ENCODE measurements at places on chromosomes 1 and 21.

GRCh38 chr1:44230796-44231195 lies 17.5 kb downstream of the DMAP1 start:
- no peak for DNase-seq

DNA sequence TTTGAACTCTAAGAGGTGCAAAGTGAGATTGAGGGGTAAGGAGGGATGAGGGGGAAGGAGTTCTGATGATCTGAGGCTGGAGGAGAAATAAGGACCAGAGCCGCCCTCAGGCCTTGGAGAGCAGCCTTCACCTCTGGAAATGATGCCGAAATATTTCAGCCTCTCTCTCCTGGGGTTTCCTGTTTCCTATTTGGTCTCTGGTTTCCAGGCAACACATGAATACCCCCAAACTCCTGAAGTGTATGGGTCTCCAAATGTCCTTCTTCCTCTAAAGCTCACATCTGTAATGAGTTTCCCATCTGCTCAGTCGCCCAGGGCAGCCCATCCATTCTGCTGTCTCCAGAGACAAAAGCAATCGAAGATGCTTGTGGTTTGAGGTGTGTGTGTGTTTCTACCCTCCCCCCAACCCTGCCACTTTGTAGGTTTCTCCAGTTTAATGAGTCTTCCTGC lies 52.0 kb upstream of the FAM20B start:
- DNase-seq = no peak

- DNase-seq = no peak
These were observed 32.2 kb downstream of the KLHDC7A start for GRCh38 chr1:18512883-18513282.

DNA sequence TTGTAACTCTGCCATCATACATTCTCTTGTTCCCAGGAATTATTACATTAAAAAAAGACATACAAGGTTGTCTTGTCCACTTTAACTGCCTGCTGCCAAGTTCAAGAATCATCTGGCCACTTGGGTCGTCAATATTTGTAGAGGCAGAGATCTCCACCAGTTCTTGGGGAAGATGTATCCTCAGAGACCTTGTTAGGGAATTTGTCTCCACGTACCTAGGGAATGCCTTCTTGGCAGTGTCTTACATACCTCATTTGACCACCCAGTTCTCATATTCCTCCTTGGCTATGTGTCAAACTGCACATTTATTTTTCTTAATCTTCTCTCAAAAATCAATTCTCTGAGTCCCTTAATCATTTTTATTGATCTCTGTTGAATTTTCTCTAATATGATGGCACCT lies 266.0 kb downstream of the SPATA17 start:
- no peak for DNase-seq

DNA sequence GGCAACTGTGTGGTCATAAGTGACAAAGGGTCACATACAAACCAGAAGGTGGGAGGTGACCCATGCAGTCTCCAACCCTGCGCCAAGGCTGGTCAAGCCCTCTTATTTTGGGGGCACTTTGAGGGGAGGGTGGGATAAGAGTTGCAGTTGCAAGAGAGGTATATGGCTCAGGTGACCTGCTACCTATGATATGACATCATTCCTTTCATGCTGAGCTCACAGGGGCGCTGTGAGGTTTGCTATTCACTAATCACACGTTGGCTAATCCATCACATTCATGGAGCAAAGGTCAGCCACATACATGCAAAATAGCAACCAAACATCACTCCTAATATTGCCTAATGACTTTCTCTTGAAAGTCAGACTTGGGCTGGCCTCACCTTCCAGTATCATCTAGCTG lies 72.0 kb upstream of the PAXBP1 start:
- DNase-seq = no peak

DNA sequence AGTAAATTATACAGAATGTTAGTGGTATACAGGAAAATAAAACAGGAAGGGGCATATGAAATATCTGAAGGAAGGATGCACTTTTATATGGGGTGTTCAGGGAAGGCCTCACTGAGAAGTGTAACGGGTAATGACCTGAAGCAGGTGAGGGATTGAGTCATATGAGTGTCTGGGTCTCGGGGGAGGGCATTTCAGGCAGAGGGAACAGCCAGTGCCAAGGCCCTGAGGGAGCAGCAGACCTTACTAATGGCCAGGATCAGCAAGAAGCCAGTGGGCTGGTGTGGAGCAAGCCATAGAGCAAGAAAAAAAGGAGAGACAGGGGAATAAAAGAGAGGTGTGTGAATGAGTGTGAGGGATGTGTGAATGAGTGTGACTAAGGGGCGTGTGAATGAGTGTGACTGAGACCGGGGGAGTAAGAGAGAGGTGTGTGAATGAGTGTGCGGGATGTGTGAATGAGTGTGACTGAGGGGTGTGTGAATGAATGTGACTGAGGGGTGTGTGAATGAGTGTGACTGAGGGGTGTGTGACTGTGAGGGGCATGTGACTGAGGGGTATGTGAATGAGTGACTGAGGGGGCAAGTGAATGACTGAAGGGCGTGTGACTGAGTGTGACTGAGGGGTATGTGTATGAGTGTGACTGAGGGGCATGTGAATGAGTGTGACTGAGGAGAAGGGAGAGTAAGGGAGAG lies 107.2 kb downstream of the GLIS1 start:
- no peak for DNase-seq

GRCh38 chr21:44924606-44925377 lies 4.1 kb upstream of the ITGB2 start:
- no peak for DNase-seq

DNA sequence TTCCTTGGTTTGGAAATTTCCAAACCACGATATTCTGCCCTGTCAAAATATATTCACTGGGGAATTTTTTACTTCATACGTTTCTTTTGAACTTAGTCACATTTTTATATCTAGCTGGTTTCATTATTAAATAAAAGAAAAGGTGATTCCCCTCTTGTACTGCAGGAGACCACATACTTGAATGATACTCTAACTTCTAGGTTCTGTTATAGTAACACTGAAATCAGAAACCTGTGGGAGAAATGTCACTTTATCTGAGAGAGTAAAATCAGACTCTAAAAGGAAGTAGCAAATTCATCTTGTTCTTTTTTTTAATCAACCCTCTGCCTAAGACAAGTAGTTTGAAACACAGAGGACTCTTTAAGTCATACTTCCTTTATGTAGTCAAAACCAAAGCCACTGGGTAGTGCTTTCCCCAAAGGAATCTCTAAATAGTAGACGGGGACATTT lies 34.4 kb downstream of the MRPL39 start:
- no peak for DNase-seq

GRCh38 chr1:154459080-154459479 lies 42.9 kb upstream of the TDRD10 start:
- no peak for DNase-seq

- no peak for DNase-seq
These were observed 12.5 kb downstream of the RGS8 start for GRCh38 chr1:182671750-182672486.
